ENCODE measurements at places on chromosomes 3 and 15. TPM values are rescaled to one million over a fixed set of nuclear protein-coding genes. Genes with fewer than 3 reads are reported as not detected.

ZNF80 gene
- not detected for total RNA-seq

CCR3 gene
- total RNA-seq, result 2.5 TPM

IMPG2 gene
- 0.11 TPM for total RNA-seq

CLPX gene
- 110 TPM for total RNA-seq

DNA sequence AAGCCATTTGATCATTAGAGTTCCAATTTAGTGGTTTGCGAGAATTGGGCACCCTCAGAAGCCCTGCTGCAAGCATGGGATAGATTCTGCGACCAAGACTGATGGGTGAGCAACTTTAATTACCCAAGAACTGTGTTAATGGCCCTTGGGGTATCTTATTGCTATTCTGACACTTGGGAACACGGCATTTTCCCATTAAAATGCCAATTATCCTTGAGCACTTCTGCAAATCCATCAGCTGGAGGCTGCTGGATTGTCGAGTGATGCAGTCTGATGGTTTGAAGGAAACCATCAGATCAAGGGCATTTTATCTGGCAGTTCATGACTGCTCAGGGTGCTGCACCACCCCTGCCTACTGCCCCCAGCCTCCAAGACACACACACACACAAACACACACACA, 183.6 kb upstream of the PROK2 start:
- no peak for DNase-seq

GRCh38 chr3:123028233-123028828, 768 bp upstream of the SEMA5B start:
- peak; percentile 85 for DNase-seq

GRCh38 chr3:119276680-119277079, 17.5 kb upstream of the ARHGAP31 start:
- no peak for DNase-seq

DNA sequence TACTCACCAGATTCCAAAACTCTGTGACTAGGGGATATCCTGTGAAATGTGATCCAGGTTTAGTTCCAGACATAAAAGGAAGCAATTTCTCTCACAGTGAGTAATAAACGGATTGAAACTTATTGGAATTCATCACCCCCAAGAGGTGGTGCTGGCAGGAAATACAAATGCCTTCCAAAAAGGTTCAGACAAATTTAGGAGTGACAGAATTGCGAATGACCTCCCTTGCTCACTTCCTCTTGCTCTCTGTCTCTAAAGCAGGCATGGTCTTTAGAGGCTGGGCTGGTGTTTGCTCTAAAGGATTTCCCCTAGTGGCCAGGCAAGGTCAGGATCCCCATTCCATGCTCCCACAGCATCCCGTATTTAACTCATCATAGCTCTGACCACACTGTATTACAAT, 449.4 kb upstream of the PPP2R3A start:
- DNase-seq, result no peak

DNA sequence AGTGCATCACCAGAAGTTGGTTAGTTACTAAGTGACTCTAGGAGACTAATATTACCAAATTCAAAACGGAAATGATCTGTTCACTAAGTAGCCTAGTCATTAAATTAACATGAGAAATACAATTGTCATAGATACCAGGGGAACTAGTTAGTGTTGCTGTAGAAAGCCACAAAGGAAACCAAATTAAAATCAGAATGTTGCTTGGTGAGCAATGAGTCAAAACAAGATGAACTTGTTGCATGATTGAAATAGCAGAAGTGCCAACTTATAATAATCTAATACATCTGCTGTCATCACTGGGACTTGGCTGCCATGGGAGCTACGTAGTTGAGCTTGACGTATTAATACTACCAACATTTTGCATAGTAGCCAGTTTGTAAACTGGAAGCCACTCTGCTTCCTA, 458.1 kb downstream of the DIPK2A start:
- DNase-seq, result no peak

DNA sequence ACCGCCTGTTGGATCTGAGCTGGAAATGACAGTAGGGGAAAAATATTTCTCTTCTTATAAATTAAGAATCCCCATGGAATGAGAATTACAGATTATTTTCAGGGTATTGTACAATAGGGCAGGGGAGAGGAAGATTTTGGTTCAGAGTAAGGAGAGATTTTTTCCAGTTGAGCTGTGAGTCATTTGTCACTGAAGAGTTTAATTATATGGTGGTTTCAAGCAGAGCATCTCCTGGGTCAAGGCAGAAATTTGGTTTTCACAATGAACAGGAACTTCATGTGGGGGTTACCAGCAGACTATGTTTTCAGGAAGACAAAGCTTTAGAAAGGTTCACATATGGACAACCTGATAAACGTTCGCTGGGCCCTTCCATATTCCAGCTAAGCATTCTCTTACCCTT, 182.8 kb upstream of the NR2E3 start:
- DNase-seq, result no peak

GRCh38 chr3:8458711-8459110, 42.9 kb upstream of the LMCD1 start:
- peak; percentile 79 for DNase-seq

DNA sequence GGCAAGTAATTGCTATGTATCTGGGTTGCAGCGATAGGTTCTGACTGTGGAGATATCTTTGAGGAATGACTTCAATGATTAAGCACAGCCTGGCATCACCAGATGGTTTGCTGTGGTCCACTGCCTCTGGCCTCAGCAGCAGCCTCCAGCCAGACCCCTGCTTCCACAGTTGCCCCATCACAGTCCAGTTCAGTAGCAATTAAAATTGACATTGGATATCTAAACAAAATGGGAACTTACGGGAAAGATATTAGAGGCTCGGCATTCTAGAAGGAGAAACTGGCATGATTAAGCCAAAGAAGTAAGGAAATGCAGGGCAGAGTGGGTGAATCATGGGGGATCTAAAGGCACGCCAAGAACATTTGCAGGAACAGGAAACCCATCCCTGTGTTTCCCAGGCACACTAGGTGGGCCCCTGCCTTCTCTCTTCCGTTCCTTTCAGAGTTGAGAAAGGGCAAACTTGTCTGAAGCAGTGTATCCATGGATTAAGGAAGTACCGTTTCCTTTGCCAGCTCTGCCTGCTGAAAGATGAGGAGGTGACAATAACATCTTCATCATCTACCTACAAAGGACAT, 36.3 kb upstream of the SH3BP5 start:
- peak; percentile 69 for DNase-seq

GRCh38 chr15:66808181-66808824, 106.3 kb downstream of the SMAD6 start:
- no peak for DNase-seq

DNA sequence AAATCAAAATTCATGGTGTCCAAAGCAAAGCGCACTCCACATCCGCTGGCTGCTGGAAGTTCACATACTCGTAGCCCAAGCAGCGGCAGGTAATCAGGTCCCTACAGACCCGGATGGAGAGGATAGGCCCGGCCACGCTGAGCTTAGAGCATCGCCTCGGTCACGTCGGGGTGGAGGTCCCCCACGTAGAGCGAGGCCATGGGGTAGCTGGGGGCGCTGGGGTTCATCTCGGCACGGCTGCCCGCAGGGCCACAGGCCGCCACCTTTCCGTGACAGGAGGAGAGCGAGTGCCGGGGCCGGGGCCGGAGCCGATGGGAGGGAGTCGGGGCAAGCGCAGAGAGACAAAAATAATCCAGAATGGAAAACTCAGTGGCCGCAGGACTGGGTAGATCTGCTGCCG, 16.1 kb upstream of the STRIT1 start:
- no peak for DNase-seq

DNA sequence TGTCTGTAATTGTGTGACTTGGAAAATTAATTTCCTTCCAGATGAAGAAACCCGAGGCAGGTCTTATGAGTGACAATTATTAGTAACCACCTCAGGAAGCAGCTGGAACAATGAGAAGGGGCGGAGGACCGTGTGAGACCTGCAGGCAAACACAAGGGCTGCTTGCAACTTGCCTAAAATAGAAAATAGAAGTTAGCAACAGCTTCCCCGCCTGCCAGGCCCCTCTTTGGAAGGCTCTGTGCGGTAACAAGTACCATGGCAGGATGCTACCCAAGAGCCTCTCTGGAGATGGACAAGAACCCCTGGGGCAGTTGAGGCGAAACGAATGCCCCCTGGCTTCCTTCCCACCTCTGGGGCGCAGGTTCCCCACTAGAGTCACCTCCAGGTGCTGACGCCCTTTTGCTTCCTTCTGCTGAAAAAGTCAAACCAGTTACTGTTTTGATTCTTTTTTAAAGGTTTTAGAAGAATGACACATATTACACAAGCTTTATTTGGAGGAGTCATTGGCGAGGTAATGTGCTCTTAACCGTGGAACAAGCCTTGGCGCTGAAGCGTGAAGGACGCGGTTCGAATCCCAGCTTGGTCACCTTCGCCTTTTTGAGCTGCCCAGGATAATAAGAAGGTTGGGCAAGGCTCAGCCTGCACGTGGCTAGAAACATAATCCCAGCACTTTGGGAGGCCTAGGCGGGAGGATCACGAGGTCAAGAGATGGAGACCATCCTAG, 47.0 kb upstream of the SYNM start:
- DNase-seq, result no peak
